ENCODE measurements at places on chromosomes 6 and 20. TPM values are rescaled to one million over a fixed set of nuclear protein-coding genes. Genes with fewer than 3 reads are reported as not detected.

DNA sequence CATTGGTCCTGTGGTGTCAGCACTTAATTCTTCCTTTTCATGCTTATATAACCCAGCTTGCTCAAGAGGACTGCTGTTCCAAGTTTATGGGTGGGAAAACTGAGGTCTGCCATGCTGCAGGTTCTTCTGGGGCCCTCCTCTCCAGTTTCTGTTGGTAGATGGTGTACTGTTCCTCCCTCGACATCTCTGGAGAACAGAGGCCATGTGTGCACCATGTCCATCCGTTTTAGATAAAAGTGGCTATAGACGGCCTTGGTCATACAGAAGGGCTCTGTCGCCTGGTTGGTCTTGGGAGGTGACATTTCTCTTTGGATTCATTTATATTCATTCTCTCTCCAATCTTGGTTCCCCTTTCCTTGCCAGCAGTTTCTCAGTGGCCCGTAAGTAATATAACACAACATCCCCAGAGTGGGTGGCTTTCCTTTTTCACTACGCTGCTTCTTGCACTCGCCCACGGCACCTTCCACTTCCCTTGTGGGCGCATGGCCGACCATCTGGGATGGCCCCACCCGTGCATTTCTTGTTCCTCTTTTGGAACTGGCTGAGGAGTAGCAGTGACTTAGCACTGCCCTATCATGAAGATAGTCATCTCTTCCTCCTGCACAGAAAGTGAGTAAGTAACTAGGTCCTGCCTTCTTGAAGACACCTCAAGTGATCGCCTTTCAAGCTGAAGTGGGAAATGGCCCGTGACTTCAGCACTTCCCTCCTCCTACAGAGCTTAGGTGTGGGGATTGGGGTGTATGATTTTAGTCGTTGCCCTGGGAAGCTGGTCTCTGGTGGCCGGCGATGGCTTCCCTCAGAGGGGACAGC, 94.2 kb downstream of the RREB1 start:
- no peak for DNase-seq

DNA sequence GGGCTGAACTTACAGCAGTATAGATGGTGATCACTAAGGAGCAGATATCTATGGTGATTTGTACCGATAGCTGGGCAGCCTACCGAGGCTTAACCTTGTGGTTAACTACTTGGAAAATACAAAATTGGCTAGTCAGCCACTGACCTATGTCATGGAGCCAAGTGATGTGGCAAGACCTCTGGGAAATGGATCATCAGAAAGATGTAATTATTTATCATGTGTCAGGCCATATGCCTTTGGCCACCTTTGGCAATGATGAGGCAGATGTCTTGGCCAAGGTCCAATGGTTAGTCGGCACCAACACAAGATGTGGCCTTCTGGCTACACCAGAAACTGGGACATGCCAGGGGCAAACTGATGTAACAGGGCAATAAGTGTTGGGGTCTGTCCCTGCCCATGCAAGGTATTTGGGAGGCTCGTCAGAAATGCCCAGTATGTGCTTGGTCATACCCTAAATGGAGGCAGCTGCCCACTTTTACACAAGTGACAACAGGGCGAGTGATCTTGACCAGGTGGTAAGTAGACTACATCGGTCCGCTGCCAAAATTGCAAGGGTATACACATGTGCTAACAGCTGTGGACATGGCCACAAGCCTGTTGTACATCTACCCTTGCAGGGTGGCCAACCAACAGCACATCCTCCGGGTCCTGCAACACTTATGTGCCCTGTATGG, 30.1 kb downstream of the HDDC2 start:
- no peak for DNase-seq

DNA sequence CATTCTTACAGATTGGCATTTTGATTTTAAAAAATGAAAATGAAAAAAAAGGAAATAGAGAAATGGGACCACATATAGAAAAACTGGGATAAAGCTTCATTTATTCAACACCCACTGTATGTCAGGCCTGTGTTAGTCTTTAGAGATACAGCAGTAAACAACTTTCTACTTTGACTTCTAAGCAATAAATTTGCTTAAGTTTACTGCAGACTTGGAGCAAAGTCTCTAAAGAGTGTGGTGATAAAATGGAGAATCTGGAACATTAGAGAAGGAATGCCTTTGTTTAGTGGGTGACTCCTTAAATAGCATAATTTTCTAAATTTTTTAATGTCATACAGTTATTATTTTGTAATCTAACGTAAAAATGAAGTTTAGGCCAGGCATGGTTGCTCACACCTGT, 80.7 kb upstream of the CNKSR3 start:
- DNase-seq = no peak

DNA sequence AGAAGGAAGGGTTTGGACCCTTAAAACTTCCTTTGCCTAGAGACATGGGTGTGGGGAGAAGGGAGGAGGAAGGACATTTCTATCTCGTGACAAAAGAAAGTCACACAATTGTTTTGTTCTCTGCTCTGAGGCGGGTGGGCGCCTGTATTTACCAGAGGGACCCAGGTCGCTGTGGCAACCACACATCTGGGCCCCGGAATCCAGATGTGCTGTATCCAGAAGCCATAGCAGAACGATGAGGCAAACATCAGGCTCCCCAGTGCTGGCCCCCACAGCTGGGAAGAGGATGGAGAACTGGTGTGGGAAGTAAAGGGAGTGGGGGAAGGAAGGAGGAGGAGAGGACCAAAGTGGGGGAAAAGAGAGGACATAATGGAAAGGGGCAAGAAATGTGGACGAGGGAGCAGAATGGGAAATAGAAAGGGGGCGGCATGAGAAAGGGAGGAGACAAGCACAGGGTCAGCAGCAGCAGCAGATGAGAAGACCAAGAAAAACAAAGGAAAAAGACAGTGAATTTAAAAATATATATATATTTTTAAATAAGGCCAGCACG, 3.4 kb upstream of the TNXB start:
- DNase-seq = no peak

Gene FOXP4
- total RNA-seq = 7.4 TPM

Gene UNC5CL
- 6.2 TPM for total RNA-seq

- peak; percentile 59 for DNase-seq
Measured at GRCh38 chr20:3407040-3407770, at the start of gene DNAAF9. Gene DNAAF9, minus strand, starts transcription at chr20:3407669. Its CDS starts 112 bp downstream, at chr20:3407557.

Gene VSX1
- total RNA-seq = not detected

DNA sequence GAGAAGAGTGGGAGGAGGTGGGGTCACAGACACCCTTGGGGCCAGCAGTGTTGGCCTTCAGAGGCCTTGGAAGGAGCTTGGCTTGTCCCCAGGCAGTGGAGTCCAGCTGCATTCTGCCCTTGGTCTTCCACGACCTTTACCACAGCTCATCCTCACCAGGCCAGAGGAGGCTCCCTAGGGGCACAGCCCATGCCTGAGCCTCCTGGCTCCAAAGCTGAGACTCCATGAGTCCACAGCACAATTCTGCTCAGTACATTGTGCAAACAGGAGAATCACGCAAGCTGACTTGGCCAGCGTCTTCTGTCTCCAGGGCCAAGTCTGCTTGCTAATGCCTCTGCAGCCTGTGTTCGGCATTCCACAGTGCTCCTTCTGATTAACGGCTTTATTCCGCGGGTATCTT, 337.2 kb downstream of the SMOC2 start:
- DNase-seq = no peak
